ENCODE measurements at places on chromosomes 6 and 20. TPM values are rescaled to one million over a fixed set of nuclear protein-coding genes. Genes with fewer than 3 reads are reported as not detected.

- no peak overlapping the region for H3K4me3 ChIP-seq
- no peaks in the 10 kb centered on the region for H3K36me3 ChIP-seq
- H3K4me1 ChIP-seq: 0 out of 2 replicates have a peak, but pooled peaks cover 3% of the 10 kb centered on the region
- DNase-seq: peak; percentile 82
Observed at GRCh38 chr6:43951063-43951755, 176.0 kb downstream of the MRPL14 start.

The VNN1 gene
- total RNA-seq: not detected

- peaks cover 11% of the 10 kb centered on the region for H3K4me1 ChIP-seq
- H3K27ac ChIP-seq: no peak overlapping the region
- H3K27me3 ChIP-seq: no peaks in the 10 kb centered on the region
- H3K4me3 ChIP-seq: no peak overlapping the region
Observed at GRCh38 chr20:40961176-40961575, 67.4 kb upstream of the TOP1 start.

GRCh38 chr6:50849796-50850180 lies 31.1 kb downstream of the TFAP2B start:
- no peak overlapping the region for H3K4me3 ChIP-seq
- no peak for DNase-seq
- H3K4me1 ChIP-seq: no peaks in the 10 kb centered on the region
- no peaks in the 10 kb centered on the region for H3K36me3 ChIP-seq
- no peak overlapping the region for H3K27ac ChIP-seq
- H3K27me3 ChIP-seq: no peaks in the 10 kb centered on the region

GRCh38 chr6:27874016-27874415 lies 38.2 kb downstream of the OR2B2 start:
- DNase-seq: no peak
- peak overlapping the region; percentile 78 for H3K27ac ChIP-seq

GRCh38 chr6:41783106-41783780 lies 2.7 kb downstream of the PRICKLE4 start:
- no peaks in the 10 kb centered on the region for H3K27me3 ChIP-seq
- H3K4me1 ChIP-seq: peaks cover 7% of the 10 kb centered on the region
- no peak overlapping the region for H3K27ac ChIP-seq
- DNase-seq: no peak
- no peaks in the 10 kb centered on the region for H3K36me3 ChIP-seq

GRCh38 chr6:2514965-2515543 lies 235.7 kb downstream of the MYLK4 start:
- peak; percentile 96 for DNase-seq
- no peaks in the 10 kb centered on the region for H3K36me3 ChIP-seq
- peak overlapping the region; percentile 13 for H3K4me3 ChIP-seq
- H3K27ac ChIP-seq: peak overlapping the region; percentile 95
- peaks cover 59% of the 10 kb centered on the region for H3K4me1 ChIP-seq
- H3K27me3 ChIP-seq: no peaks in the 10 kb centered on the region

DNA sequence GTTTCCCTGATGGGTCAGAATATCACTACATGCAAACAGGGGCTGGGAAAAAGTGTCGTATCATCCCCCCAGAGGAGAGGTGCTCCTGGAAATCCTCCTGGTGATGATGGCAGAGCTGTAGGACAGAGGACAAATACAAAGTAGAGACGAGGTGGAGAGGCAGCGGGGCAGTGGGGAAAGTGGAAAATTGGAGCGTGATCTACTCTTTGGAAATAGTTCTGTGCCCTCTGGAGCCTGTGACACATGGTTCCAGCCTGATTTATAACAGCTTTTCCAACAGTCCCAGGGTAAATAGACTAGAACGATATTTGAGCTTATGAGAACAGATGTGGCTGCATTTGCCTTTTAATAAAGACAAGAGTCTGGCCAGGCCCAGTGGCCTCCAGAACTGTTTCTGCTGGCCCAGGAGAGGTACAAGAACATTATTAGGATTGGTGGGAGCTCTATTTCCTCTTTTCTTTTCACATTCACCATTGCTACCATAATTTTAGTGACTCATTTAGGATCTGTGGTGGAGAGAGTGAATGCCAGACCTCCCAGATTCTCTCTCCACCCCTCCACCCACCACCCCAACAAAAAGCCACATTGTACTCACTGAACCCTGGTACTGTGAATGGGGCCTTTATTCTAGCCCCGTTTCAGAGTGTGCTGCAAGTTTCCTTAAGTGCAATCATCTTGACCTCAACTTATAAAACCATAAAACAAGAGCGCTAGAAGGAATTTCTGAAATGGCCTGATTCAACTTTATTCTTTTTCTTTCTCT lies 78.3 kb downstream of the BTBD3 start:
- H3K27ac ChIP-seq: no peak overlapping the region
- no peak overlapping the region for H3K4me3 ChIP-seq
- H3K36me3 ChIP-seq: no peaks in the 10 kb centered on the region
- H3K27me3 ChIP-seq: no peaks in the 10 kb centered on the region

The TREM1 gene
- total RNA-seq: not detected

- H3K27me3 ChIP-seq: no peaks in the 10 kb centered on the region
- DNase-seq: no peak
- H3K4me1 ChIP-seq: no peaks in the 10 kb centered on the region
Observed at GRCh38 chr6:82554666-82555065, 191.0 kb downstream of the TPBG start.

DNA sequence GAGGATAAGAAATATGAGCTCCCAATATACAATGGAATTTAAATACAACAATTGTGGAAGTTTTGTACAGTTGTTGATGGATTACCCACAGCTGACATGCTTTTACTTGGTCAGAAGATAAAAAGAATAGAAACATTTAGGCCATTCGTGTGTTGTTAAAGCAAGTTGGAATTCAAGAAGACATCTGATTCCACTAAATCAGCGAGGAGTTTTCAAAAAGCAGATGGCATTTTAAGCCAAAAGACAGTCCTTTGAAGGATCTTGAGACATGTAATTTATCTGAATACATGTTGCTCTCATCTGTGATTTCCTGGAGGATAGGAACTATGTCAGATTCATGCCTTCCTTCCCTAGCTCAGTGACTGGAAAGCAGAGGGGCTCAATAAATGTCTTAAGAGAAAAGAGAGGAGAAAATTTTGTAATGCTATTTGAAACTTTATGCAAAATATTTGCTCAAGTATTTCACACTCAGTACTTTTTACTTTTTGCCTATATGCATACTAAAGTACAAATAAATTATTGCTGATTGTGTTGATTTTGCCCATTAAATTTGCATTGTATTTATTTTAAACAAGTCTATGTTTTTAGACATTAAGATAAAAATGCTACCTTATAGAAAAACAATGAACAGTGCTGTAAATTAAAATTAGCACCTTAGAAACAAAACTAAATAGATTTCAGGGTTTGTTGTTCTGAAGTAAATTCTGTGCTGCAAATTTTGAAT lies 733.8 kb upstream of the FLRT3 start:
- DNase-seq: no peak
- H3K27ac ChIP-seq: no peak overlapping the region
- no peaks in the 10 kb centered on the region for H3K27me3 ChIP-seq
- H3K4me3 ChIP-seq: no peak overlapping the region
- H3K36me3 ChIP-seq: no peaks in the 10 kb centered on the region

GRCh38 chr6:53029257-53029656 lies 34.2 kb upstream of the GSTA4 start:
- no peaks in the 10 kb centered on the region for H3K27me3 ChIP-seq
- no peaks in the 10 kb centered on the region for H3K4me1 ChIP-seq
- no peak for DNase-seq
- H3K4me3 ChIP-seq: no peak overlapping the region
- no peaks in the 10 kb centered on the region for H3K36me3 ChIP-seq

GRCh38 chr20:16476032-16476431 lies 97.2 kb downstream of the KIF16B start:
- H3K4me1 ChIP-seq: peaks cover 76% of the 10 kb centered on the region
- no peak overlapping the region for H3K27ac ChIP-seq
- DNase-seq: peak; percentile 43
- no peaks in the 10 kb centered on the region for H3K27me3 ChIP-seq
- no peaks in the 10 kb centered on the region for H3K36me3 ChIP-seq

- H3K4me3 ChIP-seq: no peak overlapping the region
- no peak overlapping the region for H3K27ac ChIP-seq
- H3K36me3 ChIP-seq: no peaks in the 10 kb centered on the region
- H3K4me1 ChIP-seq: no peaks in the 10 kb centered on the region
- no peaks in the 10 kb centered on the region for H3K27me3 ChIP-seq
Observed at GRCh38 chr6:106474466-106474865, 113.9 kb downstream of the CRYBG1 start.

DNA sequence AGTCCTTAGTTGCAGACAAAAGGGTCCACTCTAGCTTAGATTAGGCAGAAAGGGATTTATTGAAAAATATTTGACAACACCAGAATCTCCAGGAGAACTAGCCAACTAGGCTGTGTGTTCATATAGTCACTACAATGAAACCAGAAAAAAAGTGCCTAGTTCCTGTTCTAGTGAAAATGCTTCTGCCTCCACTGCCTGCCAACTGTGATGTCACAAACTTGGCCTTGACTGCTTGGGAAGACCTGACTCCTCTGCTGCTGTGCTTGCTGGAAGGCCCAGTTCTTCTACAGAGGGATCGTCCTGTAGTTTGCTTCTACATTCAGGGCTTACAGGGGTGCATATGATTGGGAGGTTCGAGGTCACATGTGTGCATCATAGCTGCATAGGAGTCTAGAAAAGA lies 40.3 kb upstream of the XRN2 start:
- no peak for DNase-seq
- no peaks in the 10 kb centered on the region for H3K36me3 ChIP-seq
- H3K27ac ChIP-seq: no peak overlapping the region
- no peaks in the 10 kb centered on the region for H3K27me3 ChIP-seq
- H3K4me1 ChIP-seq: no peaks in the 10 kb centered on the region

DNA sequence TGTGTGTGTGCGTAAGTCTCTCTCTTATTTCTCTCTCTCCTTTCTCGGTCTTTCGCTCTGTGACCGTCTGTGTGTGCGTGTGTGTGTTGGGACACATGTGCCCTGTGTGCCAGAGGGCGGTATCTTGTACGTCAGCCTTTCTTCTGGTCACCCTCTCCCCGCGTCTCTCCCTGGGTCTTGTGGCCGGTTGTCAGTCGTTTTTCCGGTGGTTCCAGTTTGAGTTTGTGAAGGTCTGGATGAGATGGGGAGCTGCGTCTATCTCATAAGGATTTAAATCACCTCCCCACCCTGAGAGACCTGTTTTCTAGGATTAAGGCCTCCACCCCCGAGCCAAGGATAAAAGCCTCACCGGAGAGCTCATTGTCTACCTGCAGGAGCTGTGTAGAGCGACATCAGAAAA lies 295.5 kb upstream of the ZNF337 start:
- H3K27me3 ChIP-seq: no peaks in the 10 kb centered on the region
- peak overlapping the region; percentile 8 for H3K27ac ChIP-seq
- no peaks in the 10 kb centered on the region for H3K36me3 ChIP-seq
- no peak overlapping the region for H3K4me3 ChIP-seq
- H3K4me1 ChIP-seq: no peaks in the 10 kb centered on the region
- DNase-seq: no peak

DNA sequence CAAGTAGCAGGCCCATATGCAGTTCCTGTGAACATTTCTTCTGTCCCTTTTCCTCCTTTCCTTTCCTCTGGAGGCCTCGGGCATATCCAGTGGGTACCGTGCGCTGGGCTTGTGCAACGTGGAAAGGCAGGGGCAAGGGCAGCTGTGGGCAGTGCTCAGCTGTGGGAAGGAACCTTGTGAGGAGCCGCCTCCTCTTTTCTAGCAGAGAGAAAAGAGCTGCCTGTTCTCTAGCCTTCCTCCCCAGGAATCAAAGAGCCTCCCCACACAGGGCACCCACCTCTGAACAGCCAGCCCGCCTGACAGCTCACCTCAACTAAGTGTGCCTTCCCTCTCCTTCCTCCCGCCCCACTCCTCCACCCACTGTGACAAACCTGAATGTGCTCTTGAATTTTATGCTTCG lies 143.3 kb upstream of the HDDC2 start:
- H3K4me1 ChIP-seq: no peaks in the 10 kb centered on the region
- H3K36me3 ChIP-seq: no peaks in the 10 kb centered on the region
- no peak overlapping the region for H3K4me3 ChIP-seq

DNA sequence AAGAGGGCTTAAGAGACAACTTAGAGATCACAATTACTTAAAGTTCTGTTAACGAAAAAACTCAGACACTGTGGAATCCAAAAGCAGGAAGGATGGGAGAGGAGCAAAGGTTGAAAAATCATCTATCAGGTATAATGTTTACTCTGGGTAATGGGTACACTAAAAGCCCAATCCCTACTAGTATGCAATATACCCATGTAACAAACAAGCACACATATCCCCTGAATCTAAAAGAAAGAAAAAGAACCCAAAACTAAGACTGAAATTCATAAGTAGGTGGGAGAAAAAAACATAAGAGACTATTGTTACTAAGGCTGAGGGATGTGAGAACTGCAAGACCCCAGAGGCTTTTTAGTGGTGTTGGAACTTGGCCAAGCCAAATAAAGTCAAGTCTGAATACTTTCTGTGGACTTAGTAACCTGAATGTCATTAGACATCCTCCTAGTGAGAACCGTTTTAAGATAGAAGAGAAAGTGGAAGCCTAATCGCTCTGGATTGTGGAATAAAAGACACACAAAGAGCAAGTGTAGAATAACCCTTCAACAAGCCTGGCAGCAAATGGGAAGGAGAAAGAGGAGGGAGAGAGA lies 189.4 kb upstream of the RNF217 start:
- DNase-seq: no peak
- H3K27ac ChIP-seq: no peak overlapping the region
- no peaks in the 10 kb centered on the region for H3K27me3 ChIP-seq
- H3K4me3 ChIP-seq: no peak overlapping the region
- H3K4me1 ChIP-seq: no peaks in the 10 kb centered on the region

The AVP gene
- not detected for total RNA-seq

DNA sequence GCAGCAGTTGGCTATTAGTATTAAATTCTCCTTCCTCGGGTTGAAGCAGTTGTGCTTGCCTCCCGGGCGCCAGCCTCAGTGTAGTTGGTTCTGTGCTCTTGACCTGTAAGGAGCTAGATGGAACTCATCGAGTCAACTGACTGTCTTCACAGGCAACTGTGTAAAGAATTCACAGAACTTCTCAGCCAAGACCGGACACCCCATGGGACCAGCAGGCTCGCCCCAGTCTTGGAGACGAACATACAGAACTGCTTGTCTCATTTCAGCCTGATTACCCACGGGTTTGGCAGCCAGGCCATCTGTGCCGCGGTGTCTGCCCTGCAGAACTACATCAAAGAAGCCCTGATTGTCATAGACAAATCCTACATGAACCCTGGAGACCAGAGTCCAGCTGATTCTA lies 8.5 kb downstream of the TFAP2C start:
- no peak overlapping the region for H3K4me3 ChIP-seq
- no peak overlapping the region for H3K27ac ChIP-seq
- no peaks in the 10 kb centered on the region for H3K27me3 ChIP-seq
- H3K4me1 ChIP-seq: no peaks in the 10 kb centered on the region

GRCh38 chr6:40671001-40671693 lies 84.0 kb upstream of the LRFN2 start:
- no peaks in the 10 kb centered on the region for H3K36me3 ChIP-seq
- H3K27me3 ChIP-seq: no peaks in the 10 kb centered on the region
- no peak overlapping the region for H3K27ac ChIP-seq
- no peaks in the 10 kb centered on the region for H3K4me1 ChIP-seq
- H3K4me3 ChIP-seq: no peak overlapping the region

- H3K36me3 ChIP-seq: no peaks in the 10 kb centered on the region
- no peak overlapping the region for H3K4me3 ChIP-seq
- no peaks in the 10 kb centered on the region for H3K4me1 ChIP-seq
- no peak overlapping the region for H3K27ac ChIP-seq
Observed at GRCh38 chr6:111114087-111114443, 26.8 kb downstream of the SLC16A10 start.

GRCh38 chr6:161437851-161438250 lies 164.0 kb upstream of the AGPAT4 start:
- peaks cover 17% of the 10 kb centered on the region for H3K4me1 ChIP-seq
- H3K4me3 ChIP-seq: no peak overlapping the region
- no peaks in the 10 kb centered on the region for H3K36me3 ChIP-seq
- H3K27ac ChIP-seq: no peak overlapping the region
- no peaks in the 10 kb centered on the region for H3K27me3 ChIP-seq

- H3K36me3 ChIP-seq: no peaks in the 10 kb centered on the region
- H3K27ac ChIP-seq: no peak overlapping the region
- no peaks in the 10 kb centered on the region for H3K4me1 ChIP-seq
- no peak for DNase-seq
- H3K27me3 ChIP-seq: no peaks in the 10 kb centered on the region
Observed at GRCh38 chr20:48457193-48458002, 370.4 kb downstream of the PREX1 start.

Measured in Caco-2 (cell line).